ENCODE measurements at places on chromosomes 12 and 14.
A peak's percentile ranks its signal among the peaks of the same experiment; 100 is the strongest.

DNA sequence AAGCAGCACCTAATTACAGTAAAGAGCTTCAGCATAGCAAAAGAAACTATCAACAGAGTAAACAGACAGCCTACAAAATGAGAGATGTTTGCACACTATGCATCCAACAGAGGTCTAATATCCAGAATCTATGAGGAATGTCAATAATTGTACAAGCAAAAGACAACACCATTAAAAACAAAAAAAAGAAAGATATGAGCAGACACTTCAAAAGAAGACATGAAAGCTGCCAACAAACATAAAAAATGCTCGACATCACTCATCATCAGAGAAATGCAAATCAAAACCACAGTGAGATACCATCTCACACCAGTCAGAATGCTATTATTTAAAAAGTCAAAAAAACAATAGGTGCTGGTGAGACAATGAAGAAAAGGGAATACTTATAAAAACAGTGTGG is 273.1 kb downstream of the TMTC2 start:
- no peak for DNase-seq

GRCh38 chr12:57370696-57371095 is 60.1 kb downstream of the R3HDM2 start:
- DNase-seq = no peak

- peak; percentile 13 for DNase-seq
Measured at GRCh38 chr14:68295316-68295816, 475.8 kb downstream of the RAD51B start.

DNA sequence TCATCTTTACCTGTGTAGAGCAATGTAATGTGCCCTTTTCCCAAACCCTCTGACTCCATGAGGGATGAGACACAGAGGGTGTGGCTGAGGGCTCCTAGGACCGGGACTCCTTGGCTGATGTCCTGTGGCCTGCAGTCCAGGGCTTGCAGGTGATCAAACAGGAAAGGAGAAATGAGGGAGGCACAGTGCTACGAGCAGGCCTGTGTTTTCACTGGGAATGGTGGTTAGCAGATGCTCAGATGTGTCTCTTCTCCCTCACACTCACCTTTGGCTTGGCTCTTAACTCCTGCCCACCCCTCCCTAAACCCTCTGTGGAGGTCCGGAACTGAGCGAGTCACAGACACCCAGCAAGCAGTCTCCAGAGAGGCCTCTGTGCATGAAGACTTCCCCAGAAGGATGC is 254.4 kb downstream of the DAD1 start:
- no peak for DNase-seq

DNA sequence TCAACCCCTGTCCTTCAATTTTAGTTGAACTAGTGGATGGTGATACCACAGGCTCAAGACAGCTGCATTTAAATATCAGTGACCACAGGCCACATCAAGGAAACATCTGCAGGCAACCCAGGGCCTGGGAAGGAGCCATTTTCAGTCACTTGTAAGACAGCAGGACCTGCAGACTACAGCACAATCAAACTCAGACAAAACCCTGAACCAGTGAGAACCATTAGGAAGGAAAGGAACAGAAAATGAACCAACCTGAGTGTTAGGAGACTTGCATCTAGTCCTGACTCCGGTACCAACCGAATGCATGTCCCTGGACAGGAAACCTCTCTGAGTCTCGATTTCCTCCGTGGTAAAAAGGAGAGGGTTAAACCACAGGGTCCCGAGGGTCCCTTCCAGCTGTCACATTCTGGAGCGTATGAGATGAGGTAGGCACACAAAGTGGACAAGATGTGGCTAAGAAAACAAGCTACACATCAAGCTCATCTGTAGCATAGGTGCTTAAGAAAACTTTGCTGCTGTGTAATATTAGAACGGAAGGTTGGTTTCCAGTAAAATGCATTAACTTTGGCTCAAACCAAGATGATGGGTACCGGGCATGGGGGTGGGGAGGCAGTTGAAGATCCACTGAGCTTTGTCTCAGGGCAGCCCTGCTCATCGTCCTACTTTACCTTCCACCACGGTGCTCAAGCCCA is 1.6 kb upstream of the CDKN1B start:
- DNase-seq = no peak

GRCh38 chr12:6226002-6226678 is 25.9 kb downstream of the CD9 start:
- DNase-seq = no peak

Data from A172 (cell line).